ENCODE measurements at places on chromosomes 13 and 19.

- DNase-seq = no peak
These were observed 18.2 kb upstream of the RNF113B start for GRCh38 chr13:98195054-98195791.

DNA sequence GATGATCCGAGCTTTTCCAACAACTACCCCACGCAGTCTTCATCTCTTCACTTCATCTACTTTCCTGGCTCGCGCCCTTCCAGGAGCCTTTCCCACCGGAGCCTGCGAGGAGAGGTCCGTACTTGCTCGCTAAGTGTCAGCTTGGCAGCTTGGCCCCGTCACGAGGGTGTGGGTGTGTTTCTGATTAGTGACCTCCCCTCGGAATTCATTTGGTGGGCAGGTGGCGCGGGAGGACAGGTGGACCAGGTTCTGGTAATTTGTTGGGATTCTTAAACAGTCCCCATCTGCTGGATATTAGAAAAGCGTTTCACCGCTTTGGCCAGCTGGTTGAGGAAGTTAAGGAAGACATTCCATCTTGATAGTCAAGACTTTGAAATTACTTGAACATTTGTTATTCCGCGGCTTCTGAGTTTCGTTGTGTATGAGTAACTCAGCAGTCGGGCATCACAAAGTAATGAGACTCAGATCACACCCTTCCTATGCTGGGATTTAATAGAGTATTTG is 515 bp downstream of the UFM1 start:
- DNase-seq = peak; percentile 40

GRCh38 chr19:10270616-10271394 is at the start of gene ICAM1:
ICAM1 (plus strand) TSS chr19:10271120; CDS start chr19:10271160, 40 bp downstream.
- peak; percentile 87 for DNase-seq

- DNase-seq = no peak
These were observed 1.3 kb upstream of the PAK4 start for GRCh38 chr19:39124136-39124764.

GRCh38 chr19:5536337-5536894 is 31.3 kb downstream of the TINCR start:
- no peak for DNase-seq

DNA sequence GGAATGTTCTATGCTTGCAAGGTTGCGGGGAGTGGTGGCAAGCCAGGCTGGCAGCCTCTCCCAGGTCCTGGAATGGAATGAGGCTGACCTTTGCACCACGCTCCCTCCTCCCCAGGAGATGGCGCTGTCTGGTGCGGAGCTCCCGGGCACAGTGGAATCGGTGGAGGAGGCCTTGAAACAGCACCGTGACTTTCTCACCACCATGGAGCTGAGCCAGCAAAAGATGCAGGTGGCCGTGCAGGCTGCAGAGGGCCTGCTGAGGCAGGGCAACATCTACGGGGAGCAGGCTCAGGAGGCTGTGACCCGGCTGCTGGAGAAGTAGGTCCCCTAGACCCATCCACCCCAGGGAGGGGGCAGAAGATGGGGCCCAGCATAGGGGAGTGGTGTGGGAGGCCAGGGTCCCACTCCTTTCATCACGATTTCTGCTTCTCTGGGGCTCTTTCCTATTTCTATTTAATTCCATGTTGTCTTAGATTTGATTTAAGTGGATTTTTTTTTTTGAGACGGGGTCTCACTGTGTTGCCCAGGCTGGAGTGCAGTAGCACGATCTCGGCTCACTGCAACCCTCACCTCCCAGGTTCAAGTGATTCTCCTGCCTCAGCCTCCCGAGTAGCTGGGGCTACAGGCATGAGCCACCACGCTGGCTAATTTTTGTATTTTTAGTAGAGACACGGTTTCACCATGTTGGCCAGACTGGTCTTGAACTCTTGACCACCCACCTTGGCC is 53.2 kb upstream of the SHKBP1 start:
- DNase-seq = peak; percentile 64

DNA sequence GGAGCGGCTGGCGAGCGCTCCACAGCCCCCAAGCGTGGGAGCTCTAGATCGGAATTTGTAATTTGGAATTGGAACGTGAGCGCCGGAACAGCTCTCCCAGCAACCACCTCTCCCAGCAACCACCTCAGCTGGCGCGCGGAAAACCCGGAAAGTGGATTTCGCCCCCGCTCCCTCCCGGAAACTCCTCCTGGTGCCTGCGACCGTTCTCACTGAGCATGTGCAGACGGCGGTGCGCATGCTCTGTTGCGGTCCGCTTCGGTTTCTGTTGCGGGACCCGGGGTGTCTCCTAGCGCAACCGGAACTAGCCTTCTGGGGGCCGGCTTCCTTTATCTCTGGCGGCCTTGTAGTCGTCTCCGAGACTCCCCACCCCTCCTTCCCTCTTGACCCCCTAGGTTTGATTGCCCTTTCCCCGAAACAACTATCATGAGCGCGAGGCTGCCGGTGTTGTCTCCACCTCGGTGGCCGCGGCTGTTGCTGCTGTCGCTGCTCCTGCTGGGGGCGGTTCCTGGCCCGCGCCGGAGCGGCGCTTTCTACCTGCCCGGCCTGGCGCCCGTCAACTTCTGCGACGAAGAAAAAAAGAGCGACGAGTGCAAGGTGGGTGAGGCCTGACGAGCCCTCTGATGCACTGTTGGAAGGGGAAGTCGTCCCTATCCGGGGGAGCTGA is at the start of gene TM9SF2:
Gene TM9SF2 (plus strand): TSS at position 289 of the 664 bp plus-strand sequence. CDS start 135 bp downstream, at position 424.
- peak; percentile 98 for DNase-seq

GRCh38 chr13:113302986-113303385 is 5.9 kb downstream of the LAMP1 start:
- DNase-seq = no peak

GRCh38 chr13:91398413-91399188 is at the start of gene GPC5:
GPC5 (plus strand) TSS chr13:91398621.
- DNase-seq = peak; percentile 85

DNA sequence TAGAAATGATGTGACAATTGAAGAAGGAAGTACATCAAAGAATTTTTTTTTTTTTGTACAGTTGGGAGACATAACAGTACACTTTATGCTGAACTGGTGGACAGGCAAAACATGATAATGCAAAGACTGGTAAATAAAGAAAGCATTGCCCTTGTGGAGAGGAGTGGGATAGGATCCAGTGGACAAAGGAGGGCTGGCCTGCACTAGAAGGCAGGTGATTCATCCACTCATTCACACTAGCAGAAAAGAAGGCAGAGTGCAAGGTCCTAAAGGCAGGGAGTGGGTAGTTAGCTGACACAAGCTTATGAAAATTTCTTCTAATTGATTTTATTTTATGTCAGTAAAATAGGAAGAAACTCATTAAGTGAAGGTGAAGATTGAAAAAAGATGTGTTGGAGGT is 17.6 kb upstream of the NALCN start:
- no peak for DNase-seq

- DNase-seq = no peak
These were observed 16.5 kb downstream of the PRR36 start for GRCh38 chr19:7857727-7858108.

- DNase-seq = no peak
These were observed 238.1 kb downstream of the FOXO1 start for GRCh38 chr13:40428354-40428753.

DNA sequence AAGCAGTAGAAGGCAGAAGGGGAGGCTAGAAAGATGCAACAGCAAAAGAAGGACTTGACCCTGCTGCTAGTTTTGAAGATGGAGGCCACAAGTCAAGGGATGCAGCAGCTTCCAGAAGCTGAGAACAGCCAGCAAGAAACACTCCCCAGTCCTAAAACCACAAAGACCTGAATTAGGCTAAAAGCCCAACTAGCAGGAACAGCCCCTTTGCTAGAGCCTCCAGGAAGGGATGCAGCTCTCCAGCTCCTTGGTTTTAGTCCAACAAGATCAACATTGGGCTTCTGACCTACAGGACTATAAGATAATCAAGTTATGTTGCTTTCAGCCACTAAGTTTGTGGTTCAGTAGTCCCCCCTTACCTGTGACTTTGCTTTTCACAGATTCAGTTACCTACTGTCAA is 10.5 kb upstream of the LATS2 start:
- DNase-seq = no peak

DNA sequence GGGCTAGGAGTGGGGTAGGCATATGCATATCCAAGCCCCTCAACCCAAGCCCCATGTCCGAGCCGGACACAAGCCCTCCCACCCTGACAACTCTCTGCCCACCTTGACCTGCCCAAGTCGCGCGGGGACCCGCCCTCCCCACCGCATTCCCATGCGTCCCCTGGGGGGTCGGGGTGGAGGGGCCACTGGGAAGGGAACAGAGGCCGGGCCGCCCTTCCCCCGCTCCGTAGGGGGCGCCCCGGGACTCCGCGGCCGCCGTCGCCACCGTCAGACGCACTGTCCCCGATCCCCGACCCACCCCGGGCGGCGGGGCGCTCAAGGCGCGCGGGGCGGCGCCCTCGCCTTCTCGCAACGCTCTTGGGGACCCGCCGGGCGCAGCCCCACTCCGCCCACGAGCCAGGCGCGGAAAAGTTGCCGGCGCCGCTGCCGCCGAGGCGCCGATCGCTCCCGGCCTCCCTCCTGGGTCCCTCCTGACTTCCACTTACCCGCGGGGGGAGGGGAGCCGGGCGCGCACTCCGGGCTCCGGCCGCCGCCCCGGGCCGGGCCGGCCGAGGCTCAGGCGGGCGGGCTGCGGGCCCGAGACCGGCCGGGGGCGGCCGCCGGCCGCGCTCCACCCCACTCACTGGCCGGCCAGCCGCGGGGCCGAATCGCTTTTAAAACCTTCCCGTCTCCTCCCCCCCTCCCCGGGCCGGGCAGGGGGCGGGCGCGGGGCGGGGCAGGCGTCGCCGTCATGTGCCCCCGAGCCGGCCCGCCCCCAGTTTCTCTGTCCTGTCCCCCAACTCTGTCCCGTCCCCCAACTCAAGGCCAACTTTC is 34.4 kb upstream of the NANOS3 start:
- DNase-seq = peak; percentile 70

GRCh38 chr19:38674388-38675171 is 27.1 kb downstream of the ACTN4 start:
- no peak for DNase-seq

- peak; percentile 69 for DNase-seq
These were observed 776 bp upstream of the NCLN start for GRCh38 chr19:3184847-3185460.

GRCh38 chr19:6103217-6103644 is 7.1 kb downstream of the RFX2 start:
- DNase-seq = no peak

GRCh38 chr19:23699521-23699860 is 12.5 kb upstream of the ZNF675 start:
- no peak for DNase-seq

DNA sequence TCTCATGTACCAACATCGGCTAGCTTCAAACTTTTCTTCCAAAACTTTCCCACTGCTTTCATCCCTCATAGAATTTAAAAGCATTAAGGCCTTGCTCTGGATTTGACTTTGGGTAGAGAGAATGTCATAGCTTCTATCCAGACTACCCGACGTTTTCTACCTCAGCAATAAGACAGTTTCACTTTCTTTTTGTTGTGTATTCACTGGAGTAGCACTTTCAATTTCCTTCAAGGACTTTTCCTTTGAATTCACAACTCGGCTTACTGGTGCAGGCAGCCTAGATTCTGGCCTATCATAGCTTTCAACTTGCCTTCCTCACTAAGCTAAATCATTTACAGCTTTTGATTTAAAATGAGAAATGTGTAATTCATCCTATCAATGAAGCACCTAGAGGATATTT is 420.4 kb upstream of the GPC6 start:
- DNase-seq = peak; percentile 0

- peak; percentile 81 for DNase-seq
These were observed 32.7 kb upstream of the ZNF254 start for GRCh38 chr19:24054044-24054935.

DNA sequence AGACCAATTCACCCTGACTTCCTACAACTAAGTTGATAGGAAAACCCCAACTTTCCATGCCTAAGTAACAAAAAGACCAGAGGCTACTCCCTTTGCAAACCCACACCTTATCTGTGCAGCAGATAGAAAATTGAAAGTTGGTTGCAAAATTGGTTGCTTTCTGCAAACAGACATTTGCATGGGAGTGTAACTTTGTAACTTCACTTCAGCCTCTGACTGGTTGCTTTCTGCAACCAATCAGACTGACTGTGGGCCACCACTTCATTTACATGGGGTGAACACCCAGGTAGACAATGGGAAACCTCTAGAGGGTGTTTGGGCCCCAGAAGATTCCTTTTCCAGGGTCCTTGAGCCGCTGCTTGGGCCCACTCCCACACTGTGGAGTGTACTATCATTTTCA is 9.8 kb downstream of the TEX30 start:
- no peak for DNase-seq

GRCh38 chr19:51784922-51785690 is 9.9 kb upstream of the FPR3 start:
- DNase-seq = peak; percentile 47

DNA sequence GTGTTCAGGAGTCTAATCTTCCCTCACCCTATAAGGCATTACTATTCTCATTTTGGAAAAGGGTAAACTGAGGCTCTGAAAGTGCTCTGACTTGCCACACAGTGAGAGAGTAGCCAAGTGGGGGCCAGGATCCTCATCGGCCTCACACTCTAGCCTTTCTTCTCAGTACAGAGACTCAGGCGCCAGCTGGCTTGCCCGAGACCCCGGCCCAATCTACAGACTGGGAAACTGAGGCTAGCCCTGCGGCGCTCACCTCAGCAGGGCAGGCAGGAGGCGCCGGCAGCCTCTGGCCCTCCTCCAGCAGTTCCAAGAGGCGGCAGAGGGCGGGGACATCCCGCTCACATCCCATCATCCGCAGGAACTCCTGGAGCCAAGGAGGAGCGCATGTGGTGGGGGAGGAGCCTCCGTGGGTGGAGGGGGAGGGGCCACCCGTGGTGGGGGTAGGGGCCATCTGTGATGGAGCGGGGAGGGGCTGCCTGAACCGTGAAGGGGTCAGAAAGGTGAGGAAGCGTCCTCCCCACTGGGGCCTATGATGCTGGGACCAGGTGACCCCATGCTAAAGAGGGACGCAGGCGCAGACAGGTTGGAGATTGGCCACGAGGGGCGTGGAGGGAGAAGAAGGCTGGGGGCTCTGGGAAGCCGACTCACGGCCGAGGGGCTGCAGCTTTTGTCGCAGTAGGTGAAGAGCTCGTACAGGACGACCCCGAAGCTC is 8.7 kb upstream of the INSL3 start:
- no peak for DNase-seq

DNA sequence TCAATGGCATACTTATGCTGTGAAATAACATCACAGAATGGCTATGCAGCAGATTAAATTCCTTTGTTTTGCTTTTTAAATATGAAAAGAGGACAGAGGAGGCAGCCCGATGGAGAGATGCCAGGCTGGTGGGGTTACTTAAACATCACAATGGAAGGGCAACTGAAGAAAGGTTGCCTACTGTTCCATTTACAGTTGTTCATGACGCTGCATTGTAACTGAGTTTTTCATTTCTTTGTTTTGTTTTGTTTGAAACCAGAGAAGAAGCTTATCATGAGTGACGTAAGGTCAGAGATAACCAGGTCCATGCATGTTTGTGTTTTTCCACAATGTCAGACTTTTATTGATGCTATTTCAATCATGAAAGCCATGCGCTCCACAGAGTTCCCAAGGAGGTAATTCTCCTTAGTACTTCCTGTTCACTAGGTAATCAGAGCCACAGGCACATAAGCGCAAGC is 273.8 kb downstream of the LHFPL6 start:
- DNase-seq = no peak
